ENCODE measurements at places on chromosomes 2 and 18.

DNA sequence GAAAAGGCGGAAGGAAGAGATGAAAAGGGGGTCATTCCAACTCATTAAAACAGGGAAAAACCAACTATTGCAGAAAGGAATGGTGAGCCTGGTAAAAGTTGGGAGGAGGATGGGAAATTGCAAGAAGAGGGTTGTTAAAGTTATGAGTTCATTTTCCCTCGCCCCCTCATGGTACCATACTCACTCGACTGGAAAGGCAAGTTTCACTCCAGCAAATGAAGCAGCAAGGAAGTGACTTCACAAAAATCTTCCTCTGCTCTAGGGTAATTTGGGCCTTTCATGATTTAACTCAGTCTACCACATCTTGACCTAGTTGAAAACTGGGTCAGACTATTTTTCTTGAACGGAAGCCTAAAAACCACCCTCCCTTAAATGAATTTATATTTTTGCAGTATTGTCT, 22.8 kb upstream of the DAW1 start:
- no peak for DNase-seq

GRCh38 chr18:6396276-6396675, 18.4 kb downstream of the L3MBTL4 start:
- DNase-seq: no peak

- peak; percentile 77 for DNase-seq
Observed at GRCh38 chr2:100214265-100214971, 72.0 kb upstream of the AFF3 start.

- peak; percentile 87 for DNase-seq
Observed at GRCh38 chr2:235669983-235670962, 176.4 kb downstream of the AGAP1 start.

GRCh38 chr2:47891369-47892337, 14.6 kb downstream of the FBXO11 start:
- DNase-seq: no peak

DNA sequence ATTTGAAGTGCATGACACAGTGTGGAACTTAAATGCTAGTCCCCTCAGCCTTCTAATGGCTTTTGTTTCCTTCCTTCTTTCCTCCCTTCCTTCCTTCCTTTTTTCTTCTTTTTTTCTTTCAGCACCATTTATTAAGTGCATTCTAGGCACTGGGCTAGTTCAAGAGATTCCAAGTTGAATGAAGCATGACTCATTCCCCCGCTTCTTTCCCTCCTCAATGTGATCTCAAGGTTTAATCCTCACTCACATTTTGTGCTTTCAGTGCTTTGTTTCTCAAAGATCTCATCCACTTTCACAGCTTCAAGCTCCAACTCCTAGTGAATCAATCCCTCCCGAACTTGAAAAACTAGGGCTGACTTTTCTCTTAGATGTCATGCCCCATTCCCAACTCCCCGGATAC, 90.1 kb downstream of the LBH start:
- no peak for DNase-seq

DNA sequence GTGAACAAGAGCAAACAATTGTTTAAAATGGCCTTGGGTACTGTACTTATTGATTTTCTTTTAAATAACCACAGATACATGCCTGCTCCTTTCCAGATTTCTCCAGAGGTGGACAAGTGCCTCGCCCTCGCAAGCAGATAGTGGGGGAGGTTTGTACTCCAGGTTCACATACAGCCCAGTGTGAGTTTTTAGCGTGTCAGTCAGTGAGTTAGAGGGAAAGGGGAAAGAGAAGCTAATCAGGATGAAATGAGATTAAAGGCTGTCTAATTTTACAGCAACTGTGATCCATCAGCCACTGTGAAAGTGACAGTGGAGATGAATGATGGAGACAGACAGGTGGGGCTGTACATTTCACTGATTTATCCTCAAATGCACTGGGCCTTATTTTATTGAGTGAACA, 74.7 kb downstream of the KLHL14 start:
- DNase-seq: no peak
